ENCODE measurements at places on chromosomes 13 and 19.
A peak's percentile ranks its signal among the peaks of the same experiment; 100 is the strongest.

GRCh38 chr13:41842036-41842620 is 118.8 kb downstream of the VWA8 start:
- DNase-seq = peak; percentile 15

DNA sequence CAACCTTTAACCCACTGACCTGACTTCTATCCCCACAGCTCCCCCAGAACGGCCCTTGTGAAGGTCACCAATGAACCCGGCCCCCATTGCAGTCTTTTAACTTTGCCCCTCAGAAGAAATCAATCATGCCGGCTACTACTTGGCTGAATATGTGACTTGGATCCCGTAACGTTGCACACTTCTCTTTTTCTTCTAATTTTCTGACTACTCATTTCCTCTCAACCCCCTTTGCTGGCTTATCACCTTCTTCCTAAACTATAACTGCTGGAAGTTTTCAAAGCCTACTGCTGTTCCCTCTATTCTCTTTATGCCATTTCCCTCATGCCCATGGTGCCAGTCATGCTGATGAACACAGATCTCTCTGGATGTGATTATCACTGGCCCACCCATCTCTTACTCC is 367.6 kb downstream of the DNAJC15 start:
- no peak for DNase-seq

DNA sequence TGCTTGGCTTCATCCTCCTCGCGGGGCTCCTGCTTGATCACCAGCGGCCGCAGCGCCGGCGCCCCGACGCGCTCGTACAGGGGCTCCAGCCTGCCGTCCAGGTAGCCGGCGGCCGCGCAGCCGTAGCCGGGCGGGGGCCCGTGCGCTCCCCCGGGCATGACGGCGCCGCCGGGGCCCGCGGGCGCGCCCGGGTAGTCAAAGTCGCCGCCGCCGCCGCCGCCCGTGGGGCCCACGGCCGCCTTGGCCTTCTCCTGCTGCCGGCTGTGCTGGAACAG is 497 bp downstream of the CEBPA start:
- DNase-seq = no peak

GRCh38 chr13:68850160-68850559 is 1257.5 kb upstream of the ATXN8OS start:
- DNase-seq = no peak

GRCh38 chr13:27408074-27408473 is 16.3 kb upstream of the GTF3A start:
- no peak for DNase-seq

All from MCF 10A (cell line).